ENCODE measurements at places on chromosomes 12 and 14. TPM values are rescaled to one million over a fixed set of nuclear protein-coding genes. Genes with fewer than 3 reads are reported as not detected.

Gene AVPR1A
- not detected for total RNA-seq

Gene ZNF740
- 43.2 TPM for total RNA-seq

Gene PTGER2
- 1.2 TPM for total RNA-seq

Gene MIPOL1
- total RNA-seq = not detected

Gene SERPINA9
- not detected for total RNA-seq

Gene LRP1
- 5.9 TPM for total RNA-seq

Gene RNASE1
- not detected for total RNA-seq

Gene ADAM20
- 0.56 TPM for total RNA-seq

Gene NUAK1
- total RNA-seq = not detected

Gene PPP2R5C
- total RNA-seq = 355 TPM

Gene CCDC175
- not detected for total RNA-seq

Gene FIGNL2
- total RNA-seq = 0.30 TPM

Gene TRHDE
- not detected for total RNA-seq

Gene KRT71
- not detected for total RNA-seq

Gene ACSM4
- total RNA-seq = not detected

Gene PRB2
- not detected for total RNA-seq

Gene OR4E2
- total RNA-seq = not detected

Gene TESPA1
- 94.7 TPM for total RNA-seq

Gene RNU6-7
- total RNA-seq = not detected

Gene SLC38A6
- total RNA-seq = 7.6 TPM

Gene VRTN
- not detected for total RNA-seq

Gene VWF
- not detected for total RNA-seq

Gene TTC9
- 6.5 TPM for total RNA-seq

Gene ACACB
- 23.7 TPM for total RNA-seq

Gene CLEC1B
- not detected for total RNA-seq

Gene SMCO2
- total RNA-seq = 0.37 TPM

Gene ITPR2
- total RNA-seq = 46.1 TPM

Gene ISCA2
- 30.7 TPM for total RNA-seq

Gene CPM
- total RNA-seq = 55.9 TPM

Gene CAPZA3
- not detected for total RNA-seq

Gene SLC2A14
- 0.09 TPM for total RNA-seq

Gene CLEC6A
- not detected for total RNA-seq

Gene HOXC9
- total RNA-seq = not detected

Gene MYF6
- total RNA-seq = not detected

Gene COX8C
- total RNA-seq = not detected

Gene ISM2
- 1.0 TPM for total RNA-seq

Gene PLEKHH1
- 1.1 TPM for total RNA-seq

Gene RASSF9
- total RNA-seq = not detected
